ENCODE measurements at places on chromosomes 16 and 17. TPM values are rescaled to one million over a fixed set of nuclear protein-coding genes. Genes with fewer than 3 reads are reported as not detected.

GRCh38 chr17:28475151-28475900, 1.9 kb downstream of the SLC13A2 start:
- no peak overlapping the region for H3K27ac ChIP-seq
- DNase-seq = no peak
- no peaks in the 10 kb centered on the region for H3K27me3 ChIP-seq
- H3K4me3 ChIP-seq = no peak overlapping the region

- H3K4me1 ChIP-seq = no peaks in the 10 kb centered on the region
- no peak overlapping the region for H3K27ac ChIP-seq
- no peaks in the 10 kb centered on the region for H3K36me3 ChIP-seq
- DNase-seq = peak; percentile 64
- H3K27me3 ChIP-seq = no peaks in the 10 kb centered on the region
Observed at GRCh38 chr17:56690441-56691291, 97.2 kb downstream of the NOG start.

DNA sequence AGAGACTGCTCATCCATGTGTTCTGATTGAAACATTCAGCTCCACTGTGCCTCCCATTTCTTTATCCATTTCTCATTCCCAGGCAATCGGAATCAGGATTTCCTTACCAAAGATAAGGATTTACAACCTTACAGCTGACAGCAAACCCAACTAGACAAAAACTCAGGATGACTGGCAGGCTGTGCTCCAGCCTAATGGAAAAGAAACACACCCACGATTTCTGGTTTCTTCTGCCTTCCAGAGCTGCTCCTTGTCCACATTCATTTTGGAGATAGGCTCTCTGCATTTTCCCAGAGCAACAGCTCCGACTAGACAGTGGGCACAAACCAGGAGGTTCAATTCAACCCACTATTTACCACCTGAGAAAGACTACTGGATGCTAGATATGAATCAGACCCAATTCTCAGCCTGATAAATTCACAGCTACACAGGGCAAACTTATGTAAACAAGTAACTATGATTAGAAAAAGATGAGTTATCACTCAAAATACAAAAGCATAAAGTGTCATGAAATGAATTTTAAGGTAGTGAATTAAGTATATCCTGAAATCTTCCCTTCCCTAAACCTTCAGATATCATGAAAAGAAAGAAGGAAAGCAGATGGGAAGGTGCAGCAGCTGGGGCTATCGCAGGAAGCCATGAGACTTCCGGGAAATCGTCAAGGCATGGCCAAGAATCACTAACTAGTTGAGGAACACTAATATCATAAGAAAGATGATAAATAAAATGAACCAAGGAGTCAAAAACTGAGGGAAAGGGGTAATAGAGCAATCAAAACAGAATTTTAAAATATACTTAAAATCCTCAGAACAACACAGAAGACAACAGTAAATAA, 44.8 kb upstream of the CLEC18B start:
- DNase-seq = no peak
- H3K36me3 ChIP-seq = peaks cover 19% of the 10 kb centered on the region
- no peak overlapping the region for H3K27ac ChIP-seq
- H3K27me3 ChIP-seq = no peaks in the 10 kb centered on the region
- no peak overlapping the region for H3K4me3 ChIP-seq
- H3K4me1 ChIP-seq = no peaks in the 10 kb centered on the region

- no peak overlapping the region for H3K4me3 ChIP-seq
- H3K27me3 ChIP-seq = no peaks in the 10 kb centered on the region
Observed at GRCh38 chr16:73711406-73712080, 585.1 kb upstream of the PSMD7 start.

- DNase-seq = no peak
- H3K27ac ChIP-seq = no peak overlapping the region
- H3K27me3 ChIP-seq = no peaks in the 10 kb centered on the region
- no peaks in the 10 kb centered on the region for H3K4me1 ChIP-seq
- H3K36me3 ChIP-seq = no peaks in the 10 kb centered on the region
Observed at GRCh38 chr16:2040787-2041522, 6.7 kb downstream of the NTHL1 start.

GRCh38 chr17:17853811-17854447, 17.1 kb upstream of the SREBF1 start:
- no peak for DNase-seq
- H3K4me3 ChIP-seq = no peak overlapping the region
- H3K4me1 ChIP-seq = peaks cover 3% of the 10 kb centered on the region
- H3K27me3 ChIP-seq = no peaks in the 10 kb centered on the region
- no peak overlapping the region for H3K27ac ChIP-seq

DNA sequence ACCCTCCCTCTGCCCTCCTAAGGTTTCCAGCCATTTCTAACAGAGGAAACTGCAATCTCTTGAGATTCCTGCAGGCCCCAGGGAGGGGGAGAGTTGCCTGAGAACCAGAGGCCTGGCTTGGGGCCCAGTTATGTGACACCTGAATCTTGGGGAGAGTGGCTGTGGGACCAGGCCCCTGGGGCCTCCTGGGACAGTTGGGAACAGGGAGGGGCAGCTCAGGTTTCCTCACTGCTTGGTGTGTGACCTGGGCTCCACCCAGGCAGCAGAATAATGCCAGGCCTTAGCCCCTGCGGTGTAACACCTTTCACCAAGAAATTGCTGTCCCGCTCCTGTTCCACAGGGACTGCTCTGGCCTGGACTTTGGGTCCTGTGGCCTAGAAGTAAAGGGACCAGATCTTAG, 44.3 kb upstream of the CRHR1 start:
- no peak for DNase-seq
- no peaks in the 10 kb centered on the region for H3K36me3 ChIP-seq
- no peak overlapping the region for H3K27ac ChIP-seq
- no peaks in the 10 kb centered on the region for H3K27me3 ChIP-seq

GRCh38 chr16:65118871-65119270, 3.0 kb downstream of the CDH11 start:
- peaks cover 9% of the 10 kb centered on the region for H3K4me1 ChIP-seq
- no peak for DNase-seq
- no peak overlapping the region for H3K27ac ChIP-seq
- H3K36me3 ChIP-seq = no peaks in the 10 kb centered on the region
- H3K4me3 ChIP-seq = no peak overlapping the region

- H3K27ac ChIP-seq = no peak within 1 kb of the TSS
- no peaks in the 10 kb centered on the region for H3K4me1 ChIP-seq
- no peaks in the 10 kb centered on the region for H3K27me3 ChIP-seq
- no peak for DNase-seq
- peak within 1 kb of the TSS; percentile 22 for H3K4me3 ChIP-seq
Observed at GRCh38 chr16:87602001-87602775, at the start of gene JPH3. Gene JPH3, plus strand, starts transcription at chr16:87602508. Its CDS starts 639 bp downstream, at chr16:87603147.

- H3K4me3 ChIP-seq = no peak overlapping the region
- peaks cover 2% of the 10 kb centered on the region for H3K36me3 ChIP-seq
- no peaks in the 10 kb centered on the region for H3K4me1 ChIP-seq
- H3K27me3 ChIP-seq = no peaks in the 10 kb centered on the region
Observed at GRCh38 chr17:42603318-42603717, 5.9 kb downstream of the RETREG3 start.

GRCh38 chr17:51607512-51607911, 347.2 kb downstream of the UTP18 start:
- no peaks in the 10 kb centered on the region for H3K36me3 ChIP-seq
- no peak overlapping the region for H3K27ac ChIP-seq
- no peak overlapping the region for H3K4me3 ChIP-seq
- no peaks in the 10 kb centered on the region for H3K4me1 ChIP-seq

DNA sequence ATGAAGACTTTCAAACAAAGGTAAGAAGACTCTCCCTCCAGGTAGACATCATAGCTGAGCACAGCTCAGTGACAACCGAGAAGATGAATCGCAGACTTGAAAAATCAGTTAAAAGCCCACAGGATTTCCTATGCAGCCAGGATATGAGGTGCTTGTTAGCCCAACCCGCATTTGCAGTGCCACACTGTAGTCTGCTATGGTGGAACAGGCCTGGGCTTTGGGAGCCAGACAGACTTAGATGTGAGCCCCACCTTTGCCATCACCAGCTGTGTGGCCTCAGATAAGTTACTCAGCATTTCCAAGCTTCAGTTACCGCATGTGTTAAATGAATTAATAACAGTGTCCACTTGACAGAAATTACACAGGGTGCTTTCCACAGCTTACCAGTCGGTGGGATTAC, 204.4 kb upstream of the HS3ST3A1 start:
- H3K4me1 ChIP-seq = no peaks in the 10 kb centered on the region
- H3K4me3 ChIP-seq = no peak overlapping the region
- H3K27ac ChIP-seq = no peak overlapping the region
- H3K36me3 ChIP-seq = no peaks in the 10 kb centered on the region

- H3K27me3 ChIP-seq = no peaks in the 10 kb centered on the region
- H3K27ac ChIP-seq = no peak overlapping the region
- no peaks in the 10 kb centered on the region for H3K36me3 ChIP-seq
- H3K4me3 ChIP-seq = no peak overlapping the region
Observed at GRCh38 chr17:76451506-76451905, 1.4 kb downstream of the UBE2O start.

- H3K27me3 ChIP-seq = no peaks in the 10 kb centered on the region
- H3K36me3 ChIP-seq = no peaks in the 10 kb centered on the region
- DNase-seq = no peak
Observed at GRCh38 chr16:11205065-11205699, 50.8 kb downstream of the SOCS1 start.

DNA sequence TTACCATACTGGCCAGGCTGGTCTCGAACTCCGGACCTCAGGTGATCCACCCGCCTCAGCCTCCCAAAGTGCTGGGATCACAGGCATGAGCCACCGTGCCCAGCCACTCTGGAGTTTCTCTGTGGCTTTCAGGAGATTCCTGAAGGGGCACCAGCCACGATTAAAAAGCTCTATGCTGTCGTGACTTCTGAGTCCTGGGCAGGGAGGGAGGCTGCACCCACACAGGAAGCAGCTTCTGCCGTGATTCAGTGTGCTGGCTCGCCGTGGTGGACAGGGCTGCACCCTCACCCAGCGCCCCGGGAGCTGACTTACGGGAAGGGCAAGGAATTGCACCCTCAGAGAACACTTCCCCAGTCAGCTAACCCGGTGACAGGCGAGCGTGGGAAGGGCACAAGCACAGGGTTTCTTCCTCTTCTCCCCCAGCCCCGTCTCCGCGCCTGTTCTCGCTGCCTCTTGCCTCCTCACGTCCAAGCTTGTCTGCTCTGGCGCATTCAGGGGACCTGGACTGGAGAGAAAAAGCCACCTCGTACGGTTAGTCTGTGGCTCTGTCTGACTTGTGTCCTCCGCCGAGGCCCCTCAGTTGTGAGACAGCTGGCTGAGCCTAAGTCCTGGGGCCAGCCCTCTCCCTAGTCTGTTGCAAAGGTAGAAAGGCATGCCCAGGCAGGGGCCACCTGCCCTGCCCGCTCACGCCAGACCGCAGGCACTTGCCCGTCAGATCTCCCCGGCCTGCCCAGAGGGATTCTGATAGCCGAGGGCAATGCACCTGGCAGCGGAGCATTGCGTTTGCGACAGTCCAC, 145.0 kb downstream of the SEC14L1 start:
- H3K4me1 ChIP-seq = no peaks in the 10 kb centered on the region
- no peak overlapping the region for H3K27ac ChIP-seq
- no peaks in the 10 kb centered on the region for H3K36me3 ChIP-seq
- no peaks in the 10 kb centered on the region for H3K27me3 ChIP-seq
- peak; percentile 92 for DNase-seq

- no peaks in the 10 kb centered on the region for H3K4me1 ChIP-seq
- no peak overlapping the region for H3K27ac ChIP-seq
- H3K27me3 ChIP-seq = no peaks in the 10 kb centered on the region
- DNase-seq = no peak
- peaks cover 5% of the 10 kb centered on the region for H3K36me3 ChIP-seq
Observed at GRCh38 chr17:80995131-80995530, 3.5 kb downstream of the CHMP6 start.

Gene CLDN7
- total RNA-seq = 3.3 TPM

Gene NUFIP2
- total RNA-seq = 52.9 TPM

Gene HEATR9
- not detected for total RNA-seq

Gene MPP2
- 14.2 TPM for total RNA-seq

Gene KCNH6
- not detected for total RNA-seq

Gene SLC35G6
- not detected for total RNA-seq

Gene ASPA
- total RNA-seq = 3.2 TPM

Gene ZNF385C
- total RNA-seq = not detected

Gene MARVELD3
- not detected for total RNA-seq

Gene SLFN14
- total RNA-seq = not detected
